ENCODE measurements at places on chromosomes 5 and 9.

DNA sequence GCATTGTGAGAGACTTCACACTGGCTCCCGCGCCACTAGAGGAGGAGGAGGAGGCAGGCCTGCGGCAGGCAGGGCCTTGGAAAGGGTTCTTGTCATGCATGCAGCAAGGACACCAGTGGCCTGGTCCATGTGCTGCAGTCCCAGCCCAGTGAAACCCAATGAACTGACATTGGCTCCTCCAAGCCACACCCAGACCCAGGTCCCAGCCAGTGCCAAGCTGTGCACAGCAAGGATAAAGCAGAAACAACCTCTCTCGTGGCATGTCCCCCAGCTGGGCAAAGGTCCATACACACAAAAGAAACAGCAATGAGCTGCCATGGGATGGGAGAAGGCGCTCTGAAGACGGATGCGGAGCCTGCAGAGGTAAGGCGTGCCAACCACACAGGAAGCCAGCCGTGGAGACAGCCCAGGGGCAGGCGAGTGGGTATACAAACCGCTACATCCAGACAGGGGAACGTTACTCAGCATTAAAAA lies 89.2 kb downstream of the SEMA4D start:
- no peak for DNase-seq

DNA sequence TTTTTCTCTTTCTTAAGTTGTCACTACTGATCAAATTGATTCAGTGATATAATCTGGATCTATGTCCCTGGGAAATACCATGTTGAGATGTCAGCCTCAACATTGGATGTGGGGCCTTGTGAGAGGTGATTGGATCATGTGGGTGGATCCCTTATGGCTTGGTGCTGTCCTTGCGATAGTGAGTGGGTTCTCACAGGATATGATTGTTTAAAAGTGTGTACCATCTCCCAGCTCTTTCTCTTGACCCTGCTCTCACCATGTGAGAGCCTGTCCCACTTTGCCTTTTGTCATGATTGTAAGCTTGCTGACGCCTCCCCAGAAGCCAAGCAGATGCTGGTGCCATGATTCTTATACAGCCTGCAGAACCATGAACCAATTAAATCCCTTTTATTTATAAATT lies 68.6 kb downstream of the ST8SIA4 start:
- DNase-seq: no peak

DNA sequence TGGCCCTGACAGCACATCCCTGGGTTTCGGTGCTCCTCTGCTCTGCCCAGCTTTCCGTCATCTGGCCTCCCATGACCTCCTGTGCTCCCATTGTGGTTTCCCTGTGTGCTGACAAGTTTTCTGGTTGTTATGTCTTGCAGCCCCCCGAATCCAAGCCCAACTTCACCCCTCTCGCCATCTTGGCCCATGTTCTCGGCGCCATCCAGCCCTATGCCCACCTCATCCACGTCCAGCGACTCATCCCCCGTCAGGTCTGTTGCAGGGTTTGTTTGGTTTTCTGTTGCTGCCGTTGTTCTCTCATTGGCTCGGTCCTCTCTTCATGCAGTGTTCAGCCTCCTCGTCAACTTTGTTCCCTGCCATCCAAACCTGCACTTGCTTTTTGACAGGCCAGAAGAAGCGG lies 196.4 kb downstream of the NR3C1 start:
- DNase-seq: no peak

DNA sequence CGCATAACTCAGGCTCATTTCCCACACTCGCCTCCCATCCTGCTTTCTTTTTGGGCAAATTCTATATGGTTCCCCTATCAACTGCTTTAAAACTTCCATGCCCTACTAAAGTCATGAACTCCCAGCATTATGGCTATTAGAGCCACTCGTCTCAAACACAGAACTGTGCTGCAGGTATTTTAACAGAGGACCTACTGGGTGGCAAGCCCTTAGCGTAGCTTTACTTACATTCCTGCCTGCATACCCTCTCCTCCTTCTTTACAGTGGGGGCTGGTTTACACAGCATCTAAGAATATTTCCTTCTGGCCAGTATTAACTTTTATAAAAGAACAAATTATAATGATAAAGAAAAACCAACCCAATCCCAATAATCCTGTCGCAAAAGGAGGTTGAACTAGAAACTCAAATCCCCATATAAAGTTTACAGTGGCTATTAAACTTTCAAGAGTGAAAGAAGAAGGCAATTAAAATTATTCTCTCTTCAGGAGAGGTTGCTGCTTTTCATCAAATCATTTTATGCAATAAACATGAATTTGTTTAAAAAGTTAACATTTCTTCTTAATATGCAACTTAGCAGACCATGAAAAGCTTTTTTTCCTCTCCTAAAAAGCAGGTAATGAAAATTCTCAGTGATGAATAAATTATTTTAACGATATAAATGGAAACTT lies 100.6 kb downstream of the ELAVL2 start:
- no peak for DNase-seq
